SIG-M5 (cell line): ENCODE measurements at places on chromosomes 5 and 9.

DNA sequence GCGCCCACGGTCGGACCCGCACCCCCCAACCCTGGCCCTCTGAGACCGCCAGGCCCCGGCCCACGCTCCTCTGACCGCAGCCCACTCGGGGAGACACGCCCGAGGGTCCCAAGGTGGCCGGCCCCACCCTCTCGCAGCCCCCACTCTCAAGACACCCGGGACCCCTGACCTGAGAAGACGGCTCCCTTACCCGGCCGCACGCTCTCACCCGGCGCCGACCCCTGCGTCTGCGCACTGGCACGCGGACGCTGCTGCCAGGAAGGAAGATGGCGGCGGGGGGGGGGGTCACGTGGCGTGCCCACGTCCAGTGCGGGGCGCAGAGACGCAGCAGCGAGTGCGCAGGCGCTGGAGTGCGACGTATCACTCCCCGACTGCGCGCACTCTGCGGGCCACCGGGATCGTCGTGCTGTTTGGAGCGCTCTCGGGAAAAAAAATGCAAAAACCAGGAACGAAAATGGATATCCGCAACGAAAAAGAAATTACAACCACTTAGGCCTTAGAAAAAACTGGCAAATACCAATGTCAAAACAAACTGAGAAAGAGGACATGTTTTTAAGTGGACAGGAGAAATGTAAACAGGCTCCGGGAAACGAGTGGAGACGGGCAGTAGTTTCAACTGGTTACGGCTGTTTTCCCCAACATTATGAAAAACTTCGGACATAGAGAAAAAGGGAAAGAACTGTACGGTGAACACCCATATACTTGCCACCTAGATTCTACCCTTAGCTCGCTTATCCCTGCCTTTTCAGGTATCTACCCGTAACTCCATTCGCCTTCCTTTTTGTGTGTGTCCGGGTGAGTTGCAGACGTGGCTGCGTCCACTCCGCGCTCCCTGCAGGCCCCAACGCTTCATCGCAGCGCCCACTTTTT is at the start of gene MRPL36:
MRPL36 (minus strand) TSS at position 236 of the 870 bp plus-strand sequence. CDS start 902 bp downstream, outside the sequence.
- peak; percentile 14 for DNase-seq

DNA sequence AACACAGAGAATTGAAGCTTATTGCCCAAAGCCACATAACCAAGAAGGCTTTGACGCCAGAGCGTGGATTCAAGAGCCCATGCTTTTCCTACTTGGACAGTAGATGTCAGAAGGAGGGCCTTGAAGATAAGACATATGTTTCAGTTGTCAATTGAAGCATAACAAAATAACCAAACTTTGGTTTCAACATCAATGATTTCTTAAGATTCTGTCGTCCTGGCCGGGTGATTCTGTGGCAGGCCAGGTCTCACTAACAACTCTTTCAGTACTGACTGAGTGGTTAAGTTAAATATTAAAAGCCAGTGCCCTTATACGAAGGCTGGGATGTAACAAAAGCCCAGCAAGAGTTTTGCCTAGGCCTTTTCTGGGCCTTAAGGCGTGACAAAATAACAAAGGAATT is 94.0 kb downstream of the RCL1 start:
- no peak for DNase-seq

DNA sequence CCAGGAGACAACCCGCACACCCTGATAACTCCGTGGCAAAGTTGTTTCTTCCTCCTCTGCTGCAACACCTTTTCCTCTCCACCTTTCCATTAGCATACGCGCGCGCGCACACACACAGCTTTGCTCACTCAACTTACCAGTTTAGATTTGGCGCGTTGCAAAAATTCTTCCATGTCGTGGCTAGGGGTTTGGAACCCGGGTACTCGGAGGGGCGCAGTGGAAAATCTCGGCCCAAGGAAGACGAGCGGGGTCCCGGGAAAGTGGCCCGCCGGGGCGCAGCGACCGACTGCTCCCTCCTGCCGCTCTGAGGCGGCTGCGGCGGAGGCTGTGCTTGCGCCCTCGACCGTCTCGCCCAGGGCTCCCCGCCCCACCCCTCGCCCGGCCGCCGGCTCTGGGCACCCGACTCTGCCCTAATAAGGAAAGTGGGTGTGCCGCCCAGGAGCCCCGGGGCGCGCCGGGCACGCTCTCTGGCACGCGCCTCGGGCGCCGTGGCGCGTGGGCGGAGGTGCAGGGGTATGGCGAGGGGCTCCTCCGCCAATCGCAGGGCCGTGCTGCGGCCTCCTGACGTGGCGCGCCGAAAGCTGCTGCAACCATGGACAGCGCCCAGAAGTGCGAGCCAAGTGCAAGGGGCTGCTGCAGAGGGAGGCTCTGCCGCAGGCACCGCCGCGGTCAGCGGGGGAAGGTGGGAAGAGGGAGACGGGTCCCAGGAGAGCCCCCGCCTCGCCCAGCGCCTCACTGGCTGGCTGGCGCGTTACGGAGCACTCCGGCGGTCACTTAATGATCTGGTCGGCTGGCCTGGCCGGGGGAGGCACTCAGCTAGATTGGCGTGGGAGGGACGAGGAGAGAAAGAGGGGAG is at the start of gene PRUNE2:
PRUNE2 (minus strand) TSS at position 324 of the 856 bp plus-strand sequence; CDS start at position 173, 151 bp downstream.
- no peak for DNase-seq

DNA sequence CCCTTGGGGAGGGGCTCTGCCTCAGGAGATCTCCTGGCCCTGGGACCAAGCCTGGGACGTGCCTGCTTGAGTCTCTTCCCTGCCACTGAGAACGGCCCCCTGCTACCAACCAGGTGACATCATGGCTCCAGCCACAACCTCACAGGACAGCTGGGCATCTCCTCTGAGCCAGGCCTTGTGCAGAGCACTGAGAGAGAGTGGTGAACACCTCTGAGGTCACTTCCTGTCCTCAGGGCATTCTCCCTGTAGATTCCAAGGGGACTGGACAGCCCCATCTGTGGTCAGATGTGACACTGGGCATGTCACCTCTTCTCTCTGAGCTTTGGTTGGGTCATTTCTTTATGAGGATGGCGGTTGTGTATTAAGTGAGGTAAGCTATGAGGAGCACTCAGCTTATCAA is 172.0 kb downstream of the MELK start:
- DNase-seq: no peak

GRCh38 chr5:6475626-6476312 is 27.1 kb downstream of the UBE2QL1 start:
- no peak for DNase-seq

DNA sequence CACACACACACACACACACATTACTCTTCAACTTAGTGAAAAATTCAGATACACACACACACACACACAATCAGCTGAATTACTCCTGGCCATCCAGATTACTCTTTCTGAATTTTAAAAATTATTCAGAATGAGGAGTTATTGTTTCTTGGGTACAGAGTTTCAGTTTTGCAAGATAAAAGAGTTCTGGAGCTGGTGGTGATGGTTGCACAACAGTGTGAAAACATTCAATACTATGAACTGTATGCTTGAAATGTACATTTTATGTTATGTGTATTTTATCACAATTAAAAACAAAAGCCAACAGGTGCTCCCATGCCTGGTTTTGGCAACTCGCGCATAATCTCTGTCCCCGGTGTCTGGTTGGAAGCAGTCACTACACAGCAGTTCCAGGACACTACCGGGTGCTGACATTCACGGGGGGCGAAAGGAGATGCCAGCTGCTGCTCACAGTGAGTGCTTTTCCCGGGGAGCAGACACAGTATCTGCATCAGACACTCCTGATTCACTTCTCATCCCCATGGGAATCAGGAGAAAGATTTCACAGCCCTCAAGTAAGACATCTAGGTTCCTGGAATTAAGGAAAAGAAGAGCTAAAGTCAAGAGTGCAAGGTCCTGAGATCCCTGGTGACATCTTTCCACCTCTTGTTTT is 55.7 kb downstream of the LHFPL2 start:
- no peak for DNase-seq

DNA sequence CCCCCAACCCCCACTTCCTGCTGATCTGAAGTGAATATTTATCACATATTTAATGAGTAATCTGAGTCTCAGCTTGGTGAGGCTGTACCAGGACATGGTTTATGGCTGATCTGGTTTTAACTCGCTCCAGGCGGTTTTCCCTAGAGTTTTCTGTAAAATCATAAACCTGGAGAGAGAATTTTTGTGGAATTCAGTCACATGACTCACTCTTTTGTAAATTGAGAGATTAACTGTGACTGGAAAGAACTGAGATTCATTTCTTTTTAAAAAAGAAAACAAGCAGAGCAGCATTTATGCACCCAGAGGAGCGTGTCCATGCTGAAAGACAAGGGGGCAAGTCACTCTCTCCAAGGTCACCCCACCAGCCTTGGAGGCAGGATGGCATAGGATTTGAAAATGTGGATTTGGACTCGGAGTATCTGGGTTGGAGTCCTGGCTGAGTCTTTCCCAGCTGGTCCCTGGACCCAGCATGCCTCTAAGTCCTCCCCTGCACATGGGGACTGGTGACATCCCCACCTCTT is 81.8 kb downstream of the ZNF618 start:
- DNase-seq: no peak

DNA sequence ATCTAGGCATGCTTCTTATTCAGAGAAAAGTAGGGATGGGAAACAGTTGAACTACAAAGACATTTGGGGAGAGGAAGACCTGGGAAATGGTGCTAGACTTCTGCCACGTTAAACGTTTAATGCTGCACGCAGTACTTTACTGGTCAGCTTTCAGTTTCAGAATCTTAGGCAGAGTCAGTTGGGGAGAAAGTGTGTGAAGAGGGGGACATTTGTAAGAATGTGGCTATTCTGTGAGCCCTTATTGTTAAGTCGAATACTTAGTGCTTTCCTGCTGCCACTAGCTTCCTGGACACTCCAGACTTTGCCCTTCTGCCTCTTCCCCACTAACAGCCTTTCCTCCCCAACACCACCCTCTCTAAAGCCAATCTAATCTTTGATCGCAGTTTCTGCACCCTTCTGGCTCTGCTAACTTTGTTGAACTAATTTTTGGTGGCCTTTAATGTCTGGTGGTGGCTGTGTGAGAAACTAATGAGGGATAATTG is 6.1 kb downstream of the CYSTM1 start:
- DNase-seq: no peak

DNA sequence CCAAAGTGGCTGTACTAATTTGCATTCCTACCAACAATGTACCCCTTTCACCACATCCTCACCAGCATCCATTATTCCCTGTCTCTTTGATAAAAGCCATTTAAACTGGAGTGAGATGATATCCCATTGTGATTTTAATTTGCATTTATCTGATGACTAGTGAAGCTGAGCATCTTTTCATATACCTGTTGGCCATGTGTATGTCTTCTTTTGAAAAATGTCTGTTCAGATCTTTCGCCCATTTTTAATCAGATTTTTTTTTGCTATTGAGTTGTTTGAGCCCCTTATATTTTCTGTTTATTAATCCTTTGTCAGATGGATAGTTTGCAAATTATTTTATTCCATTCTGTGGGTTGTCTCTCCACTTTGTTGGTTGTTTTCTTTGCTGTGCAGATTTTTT is 121.0 kb upstream of the LRRTM2 start:
- no peak for DNase-seq

GRCh38 chr5:124697501-124697900 is 48.9 kb downstream of the ZNF608 start:
- DNase-seq: no peak

DNA sequence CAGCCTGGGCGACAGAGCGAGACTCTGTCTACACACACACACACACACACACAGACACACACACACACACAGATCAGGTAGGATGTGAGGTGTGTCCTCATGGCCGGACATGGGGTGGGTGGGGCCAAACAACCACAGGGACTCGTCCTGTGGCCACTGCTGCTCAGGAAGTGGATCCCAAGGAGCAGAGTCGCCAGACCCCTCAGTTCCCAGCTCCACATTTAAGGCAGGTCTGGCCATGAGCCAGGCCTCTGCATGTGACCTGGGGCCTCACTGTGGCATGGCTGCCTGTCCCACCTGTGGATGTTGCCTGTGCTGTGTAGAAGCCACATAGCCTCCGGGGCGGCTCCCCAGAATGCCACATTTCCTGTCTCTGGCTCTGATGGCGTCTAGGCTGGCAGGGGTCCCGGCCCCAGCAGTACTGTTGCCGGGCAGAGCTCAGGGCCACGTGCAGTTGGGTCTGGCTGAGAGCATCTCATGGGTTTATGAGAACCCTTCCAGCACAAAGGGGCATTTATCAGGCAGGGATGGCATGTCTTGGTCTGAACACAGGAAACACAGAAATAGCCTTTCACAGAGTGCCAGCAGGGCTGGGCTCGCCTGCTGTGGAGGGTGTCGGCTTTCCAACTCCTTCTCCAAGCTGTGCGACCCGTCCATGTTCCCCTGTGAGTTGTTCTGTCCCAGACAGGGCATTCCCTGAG is 9.9 kb upstream of the NINJ1 start:
- no peak for DNase-seq

- DNase-seq: no peak
Measured at GRCh38 chr5:139592289-139592688, 31.1 kb downstream of the UBE2D2 start.

- DNase-seq: no peak
Measured at GRCh38 chr5:169268019-169268418, 32.9 kb downstream of the SLIT3 start.

GRCh38 chr9:94159069-94159939 is 75.0 kb downstream of the PTPDC1 start:
- DNase-seq: no peak

GRCh38 chr5:163361450-163361849 is 75.9 kb upstream of the CCNG1 start:
- no peak for DNase-seq

GRCh38 chr5:166724284-166724683 is 1567.2 kb upstream of the WWC1 start:
- no peak for DNase-seq

DNA sequence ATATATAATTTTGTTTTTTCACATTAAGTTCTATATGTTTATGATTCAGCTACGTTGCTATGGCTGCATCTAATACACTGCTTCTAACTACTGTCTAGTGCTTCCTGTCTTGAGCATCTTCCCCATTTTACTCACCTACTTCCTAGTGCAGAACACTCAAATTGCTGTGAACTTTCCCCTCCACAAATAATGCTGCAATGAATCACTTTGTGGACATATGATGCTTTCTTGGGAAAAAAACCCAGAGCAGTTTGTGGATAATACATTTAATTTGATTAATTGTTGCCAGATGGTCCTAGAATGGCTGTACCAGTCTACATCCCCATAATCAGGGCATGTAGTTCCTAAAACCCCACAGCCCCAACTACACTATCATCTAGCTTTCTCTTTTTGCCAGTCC is 18.5 kb downstream of the CD180 start:
- DNase-seq: no peak

DNA sequence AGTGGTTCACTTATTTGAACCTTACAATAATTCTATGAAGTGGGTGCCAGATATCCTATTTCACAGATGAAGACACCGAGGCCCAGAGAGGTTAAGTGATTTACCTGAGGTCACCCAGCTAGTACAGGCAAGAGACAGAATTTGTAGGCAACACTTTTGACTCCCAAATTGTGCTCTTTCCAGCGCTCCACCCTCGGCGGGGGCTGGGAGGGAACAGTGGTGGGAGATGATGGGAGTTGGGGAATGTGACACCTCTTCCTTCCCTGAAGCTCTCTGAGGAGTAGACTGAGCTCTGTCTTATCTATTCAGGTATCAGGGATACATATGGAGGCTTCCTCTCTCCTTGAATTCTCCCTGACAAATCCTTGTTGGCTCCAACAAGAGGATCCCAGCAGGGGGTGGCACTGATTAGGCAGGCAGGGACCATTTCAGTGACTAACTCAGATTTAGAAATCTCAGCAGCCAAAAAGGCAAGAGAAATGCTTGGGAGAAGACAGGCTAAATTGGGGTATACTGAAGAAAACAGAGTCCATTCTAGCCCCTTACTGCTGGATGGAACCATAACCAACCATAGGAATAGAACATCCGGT is 95.8 kb upstream of the PANK3 start:
- DNase-seq: no peak

- DNase-seq: no peak
Measured at GRCh38 chr5:37871023-37871815, 31.4 kb upstream of the GDNF start.
